Mesenchymal stem cell (in vitro differentiated cells and primary cell): ENCODE measurements at places on chromosomes 2 and 18.

DNA sequence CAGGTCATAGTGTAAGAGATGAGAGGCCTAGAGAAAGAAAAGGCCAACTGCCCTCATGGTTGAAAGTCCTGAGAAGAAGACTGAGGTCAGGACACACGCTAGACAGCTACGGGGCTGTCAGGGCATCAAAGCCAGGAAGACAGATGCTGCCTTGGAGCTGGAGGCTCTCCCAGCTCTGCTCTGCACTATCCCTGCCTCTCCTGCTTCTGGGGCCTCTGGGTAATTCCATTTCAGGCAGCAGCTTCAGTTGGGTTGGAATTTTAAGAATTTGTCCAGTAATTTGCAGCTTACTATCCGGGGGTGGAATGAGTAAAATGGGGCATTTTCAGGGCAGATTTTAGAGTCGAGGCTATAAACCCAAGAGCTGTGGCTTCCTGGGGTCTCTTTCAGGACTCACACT lies 76.2 kb upstream of the CTAGE1 start:
- DNase-seq: no peak

DNA sequence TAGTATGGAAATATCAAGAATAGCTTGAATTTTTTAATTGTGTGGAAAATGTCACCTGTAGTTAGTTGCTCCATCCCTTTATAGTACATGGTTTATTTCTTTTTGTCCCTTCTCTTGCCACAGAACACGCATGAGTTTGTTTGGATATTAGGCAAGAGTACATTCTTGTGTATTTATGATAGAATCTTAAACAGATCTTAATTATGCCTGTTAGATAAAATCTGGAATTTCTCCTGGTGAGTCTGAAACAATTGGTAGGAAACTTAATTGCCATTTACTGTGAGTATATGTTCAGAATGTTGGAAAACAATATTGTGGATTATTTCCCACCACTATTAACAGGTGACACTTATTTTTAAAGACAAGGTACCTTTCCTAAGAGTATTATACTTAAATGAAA lies 30.2 kb upstream of the CABYR start:
- no peak for DNase-seq

- DNase-seq: peak; percentile 33
Measured at GRCh38 chr2:85951351-85952067, 62.7 kb upstream of the ST3GAL5 start.

GRCh38 chr18:58385472-58385871 lies 243.4 kb downstream of the ALPK2 start:
- no peak for DNase-seq

DNA sequence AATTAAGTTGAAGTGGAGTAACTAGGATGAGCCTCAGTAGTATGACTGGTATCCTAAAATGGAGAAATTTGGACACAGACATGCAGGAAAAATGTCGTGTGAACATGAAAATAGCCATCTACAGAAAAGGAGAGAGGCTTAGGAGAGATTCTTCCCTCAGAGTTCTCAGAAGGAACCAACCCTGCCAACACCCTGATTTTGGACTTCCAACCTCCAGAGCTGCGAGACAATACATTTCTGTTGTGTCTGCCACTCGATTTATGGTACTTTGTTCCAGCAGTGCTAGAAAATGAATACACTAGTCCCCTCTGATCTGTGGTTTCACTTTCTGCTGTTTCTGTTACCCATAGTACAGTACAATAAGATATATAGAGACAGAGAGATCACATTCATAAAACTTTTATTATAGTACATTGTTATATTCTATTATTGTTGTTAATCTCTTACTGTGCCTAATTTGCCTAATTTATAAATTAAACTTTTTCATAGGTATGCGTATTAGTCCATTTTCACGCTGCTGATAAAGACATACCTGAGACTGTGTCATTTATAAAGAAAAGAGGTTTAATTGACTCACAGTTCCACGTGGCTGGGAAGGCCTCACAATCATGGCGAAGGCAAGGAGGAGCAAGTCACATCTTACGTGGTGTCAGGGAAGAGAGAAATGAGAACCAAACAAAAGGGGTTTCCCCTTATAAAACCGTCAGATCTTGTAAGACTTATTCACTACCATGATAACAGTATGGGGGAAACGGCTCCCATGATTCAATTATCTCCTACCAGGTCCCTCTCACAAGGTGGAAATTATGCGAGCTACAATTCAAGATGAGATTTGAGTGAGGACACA lies 41.3 kb downstream of the PLEKHA3 start:
- DNase-seq: no peak

DNA sequence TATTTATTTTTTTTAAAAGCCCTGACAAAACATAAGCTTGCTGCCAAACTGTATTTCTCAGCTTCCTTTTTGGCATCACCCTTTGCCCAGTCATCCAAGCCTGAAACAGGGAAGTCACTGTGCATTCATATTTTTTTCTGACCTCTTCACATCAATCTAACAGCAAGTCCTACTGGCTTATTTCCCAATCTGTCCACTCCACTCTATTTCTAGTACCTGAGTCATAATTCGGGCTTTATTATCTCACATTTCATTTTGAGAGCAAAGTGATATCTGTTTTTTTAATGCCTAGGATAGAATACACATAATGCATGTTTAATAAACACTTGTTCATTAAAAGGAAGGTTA lies 5.1 kb downstream of the HNMT start:
- DNase-seq: peak; percentile 43

GRCh38 chr2:207932106-207932505 lies 93.2 kb downstream of the PLEKHM3 start:
- DNase-seq: no peak

DNA sequence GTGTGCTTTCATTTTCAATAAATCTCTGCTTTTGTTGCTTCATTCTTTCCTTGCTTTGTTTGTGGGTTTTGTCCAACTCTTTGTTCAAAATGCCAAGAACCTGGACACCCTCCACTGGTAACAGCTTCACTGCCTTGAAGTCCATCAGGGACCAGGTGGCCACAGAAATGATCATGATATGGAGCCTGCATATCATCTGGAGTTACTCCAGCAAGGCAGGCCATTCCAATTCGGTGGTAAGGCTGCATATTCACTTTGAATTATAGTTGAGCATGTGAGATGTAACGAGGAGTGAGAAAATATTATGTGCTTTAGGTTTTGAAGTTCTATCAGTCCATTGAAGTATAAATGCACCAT lies 26.3 kb upstream of the SPATA3 start:
- DNase-seq: no peak

- DNase-seq: peak; percentile 22
Measured at GRCh38 chr2:225165052-225165451, 122.8 kb upstream of the DOCK10 start.

GRCh38 chr2:224083638-224084037 lies 44.6 kb upstream of the SERPINE2 start:
- DNase-seq: peak; percentile 8

DNA sequence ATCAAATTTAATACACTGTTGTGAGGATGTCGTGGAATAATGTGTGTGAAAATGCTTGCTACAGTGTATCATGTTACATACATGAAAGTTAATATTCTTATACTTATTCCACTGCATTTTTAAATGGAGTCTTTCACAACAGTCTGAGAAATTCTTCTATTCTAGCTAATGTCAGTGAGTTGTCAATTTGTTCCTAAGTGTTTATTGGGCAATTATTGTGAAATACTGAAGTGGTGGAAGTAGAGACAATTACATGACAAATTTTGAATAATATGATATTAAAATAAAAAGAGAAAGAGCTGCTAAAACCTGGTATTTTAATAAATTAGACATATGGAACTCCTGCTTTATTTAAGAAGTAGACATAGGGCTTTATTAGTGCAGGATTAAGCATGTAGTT lies 176.1 kb downstream of the PTPRM start:
- no peak for DNase-seq

DNA sequence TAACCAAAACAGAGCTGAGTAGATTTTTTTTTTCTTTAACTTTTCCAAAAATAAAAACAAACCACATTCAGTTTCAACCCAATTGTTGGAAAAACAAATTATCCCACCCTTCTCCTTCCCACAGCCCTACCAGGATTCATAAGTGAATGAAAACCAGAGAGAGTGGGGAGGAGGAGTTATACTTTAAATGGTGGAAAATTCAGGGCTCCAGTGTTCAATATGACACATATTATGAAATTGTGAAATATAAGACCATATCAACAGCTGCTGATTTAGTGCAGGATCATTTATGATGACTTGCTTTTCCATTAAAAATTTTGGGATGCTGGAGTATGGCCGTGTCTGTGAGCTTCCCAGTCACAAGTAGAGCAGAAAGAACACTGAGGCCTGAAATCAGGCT lies 26.7 kb downstream of the COLEC12 start:
- DNase-seq: no peak

- no peak for DNase-seq
Measured at GRCh38 chr2:72576861-72577260, 249.0 kb downstream of the EXOC6B start.

GRCh38 chr2:143617803-143618415 lies 488.7 kb downstream of the ARHGAP15 start:
- DNase-seq: no peak

DNA sequence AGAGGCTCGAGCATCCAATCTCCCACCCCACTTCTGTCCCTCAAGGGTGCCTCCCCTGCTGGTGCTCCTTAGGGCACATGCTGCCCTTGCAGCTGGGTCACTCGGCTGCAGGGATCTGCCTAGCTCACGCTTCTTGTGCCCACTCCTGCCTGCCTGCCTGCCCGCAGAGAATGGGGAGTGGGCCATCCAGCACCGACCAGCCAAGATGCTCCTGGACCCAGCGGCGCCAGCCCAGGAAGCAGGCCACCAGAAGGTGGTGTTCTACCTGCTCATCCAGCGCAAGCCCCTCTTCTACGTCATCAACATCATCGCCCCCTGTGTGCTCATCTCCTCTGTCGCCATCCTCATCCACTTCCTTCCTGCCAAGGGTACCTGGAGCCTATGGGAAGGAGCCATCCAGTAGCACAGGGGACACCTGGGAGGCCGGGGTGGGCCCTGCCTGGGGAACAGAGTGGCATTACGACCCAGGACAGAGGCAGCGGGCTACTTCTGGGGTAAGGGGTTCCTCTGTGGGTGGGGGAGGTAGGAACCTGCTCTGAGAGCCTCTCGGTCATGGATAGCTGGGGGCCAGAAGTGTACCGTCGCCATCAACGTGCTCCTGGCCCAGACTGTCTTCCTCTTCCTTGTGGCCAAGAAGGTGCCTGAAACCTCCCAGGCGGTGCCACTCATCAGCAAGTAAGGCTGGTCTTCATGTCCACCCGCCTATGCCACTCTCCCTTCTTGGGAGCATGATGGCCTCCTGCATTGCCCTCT lies 3.4 kb downstream of the CHRNG start:
- no peak for DNase-seq

GRCh38 chr2:33336036-33336625 lies 140.3 kb upstream of the RASGRP3 start:
- DNase-seq: no peak

GRCh38 chr18:23890589-23890988 lies 124.0 kb upstream of the TTC39C start:
- DNase-seq: no peak
